ENCODE measurements at places on chromosomes 16 and 17.
A peak's percentile ranks its signal among the peaks of the same experiment; 100 is the strongest.

- no peak for DNase-seq
These were observed 130.6 kb downstream of the DYNLRB2 start for GRCh38 chr16:80671281-80671849.

GRCh38 chr17:59186850-59187249 is 23.0 kb upstream of the SMG8 start:
- DNase-seq: peak; percentile 22

GRCh38 chr16:53142823-53143568 is 88.2 kb downstream of the CHD9 start:
- no peak for DNase-seq

- no peak for DNase-seq
These were observed 11.7 kb upstream of the DOK4 start for GRCh38 chr16:57498031-57498430.

Data from adipocyte (in vitro differentiated cells).